ENCODE measurements at places on chromosomes 2 and 18.

- peak; percentile 21 for DNase-seq
Measured at GRCh38 chr18:12597760-12598159, 60.1 kb downstream of the SPIRE1 start.

DNA sequence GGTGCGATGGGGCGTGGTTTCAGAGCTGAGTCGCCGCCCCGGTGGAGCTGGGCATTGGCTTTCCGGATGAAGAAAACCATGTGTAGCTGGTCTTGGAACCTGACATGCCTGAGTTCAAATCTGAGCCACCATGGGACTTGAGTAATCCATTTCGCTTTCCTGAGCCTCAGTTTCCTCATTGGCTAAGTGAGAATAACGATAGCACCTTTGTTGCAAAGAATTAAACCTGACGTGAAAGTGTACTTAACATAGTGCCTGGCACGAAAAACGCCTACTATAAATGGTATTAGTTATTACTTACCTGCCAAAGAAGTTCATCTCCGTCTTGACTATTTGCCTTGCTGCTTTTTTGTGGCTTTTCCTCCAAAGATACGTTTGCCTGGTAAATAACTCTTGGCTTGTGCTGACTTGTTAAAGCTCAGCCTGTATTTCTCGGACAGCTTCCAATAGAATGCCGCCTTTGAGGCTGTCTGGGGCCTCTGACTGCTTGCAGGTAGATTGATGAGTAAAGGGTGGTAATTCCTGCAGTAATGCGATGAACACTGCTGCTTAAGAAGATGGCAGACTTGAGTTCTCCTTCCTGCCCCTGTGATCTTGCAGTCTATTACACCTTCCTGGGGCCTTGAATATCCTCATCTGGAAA lies 1.3 kb downstream of the CDCA7 start:
- no peak for DNase-seq

DNA sequence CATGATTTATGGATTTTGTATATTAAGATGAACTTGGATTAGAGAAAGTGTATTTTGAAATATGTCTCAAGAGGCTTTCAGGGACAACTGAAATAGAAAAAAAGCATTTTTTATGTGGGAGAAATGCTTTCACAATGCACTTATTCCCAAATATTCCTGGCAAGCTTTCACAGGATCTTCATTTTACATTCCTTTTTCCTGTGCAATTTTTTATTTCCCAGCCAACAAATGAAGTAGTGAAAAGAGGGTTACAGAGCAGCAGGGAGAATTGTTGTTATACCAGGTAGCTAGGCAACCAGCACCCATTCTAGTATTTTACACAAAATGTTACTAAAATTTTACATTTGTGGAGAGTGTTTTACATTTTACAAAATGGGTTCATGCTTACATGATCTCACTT lies 167.0 kb upstream of the RPRM start:
- no peak for DNase-seq

- DNase-seq = no peak
Measured at GRCh38 chr2:85367180-85367579, 12.6 kb downstream of the ELMOD3 start.

- DNase-seq = no peak
Measured at GRCh38 chr2:157737656-157738055, 109.0 kb upstream of the ACVR1C start.

DNA sequence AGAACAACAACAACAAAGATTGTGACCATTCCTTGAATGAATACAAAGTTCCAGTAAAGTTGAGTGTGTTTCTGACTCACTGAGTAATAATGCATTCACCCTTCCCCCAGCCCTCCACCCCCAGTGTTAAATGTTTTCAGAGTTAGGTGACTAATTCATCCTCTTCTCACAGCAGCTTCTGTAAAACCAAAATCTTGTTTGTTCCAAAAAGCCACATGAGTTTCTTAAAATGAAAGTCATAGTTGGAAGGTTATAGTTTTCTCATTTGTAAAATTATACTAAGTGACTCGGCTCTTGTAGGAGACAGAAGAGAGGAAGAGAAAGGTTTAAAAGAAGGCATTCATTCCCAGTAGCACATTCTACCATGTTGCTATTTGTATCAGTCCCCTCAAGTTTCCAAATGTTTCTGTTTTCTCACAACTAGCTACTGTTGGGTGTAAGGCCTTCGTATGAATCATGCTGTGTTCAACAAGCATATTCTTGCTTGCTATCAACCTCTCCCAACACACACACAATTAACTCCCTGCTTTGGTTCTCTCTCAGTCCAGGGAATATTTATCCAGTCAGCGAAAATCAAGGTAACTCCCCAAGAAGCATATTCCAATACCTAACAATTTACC lies 75.3 kb downstream of the MBD2 start:
- peak; percentile 25 for DNase-seq

GRCh38 chr2:44715671-44716081 lies 225.8 kb upstream of the SIX3 start:
- no peak for DNase-seq

DNA sequence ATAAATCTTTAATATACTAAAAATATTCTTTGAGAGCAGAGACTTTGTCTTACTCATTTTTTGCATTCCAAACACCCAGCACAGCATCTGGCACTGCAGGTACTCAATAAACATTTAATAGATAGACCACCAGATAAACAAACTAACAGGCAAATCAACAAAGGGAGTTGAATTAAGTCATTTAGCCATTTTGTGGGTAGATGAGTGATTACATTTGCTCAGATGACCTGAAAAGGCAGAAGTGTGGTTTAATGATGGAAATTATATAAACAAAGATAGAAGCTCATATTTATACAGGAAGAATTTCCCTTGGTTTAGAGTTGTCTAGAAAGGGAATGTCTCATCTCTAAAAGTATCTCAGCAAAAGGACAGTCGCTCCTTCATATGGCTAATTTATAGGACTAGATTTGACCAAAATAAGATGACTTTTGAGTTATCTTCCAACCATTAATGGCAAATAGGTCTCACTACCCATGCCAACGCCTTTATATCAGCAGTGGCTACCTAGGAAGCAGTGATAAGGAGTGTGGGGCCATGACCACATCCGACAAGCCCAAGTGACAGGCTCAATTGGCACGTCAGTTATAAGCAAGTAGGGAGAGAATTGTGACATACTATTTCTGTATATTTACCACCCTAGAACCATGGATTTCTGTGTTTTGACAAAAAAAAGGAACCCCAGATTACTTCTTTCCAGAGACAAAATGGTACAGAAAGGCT lies 173.5 kb downstream of the ATAD2B start:
- no peak for DNase-seq

- no peak for DNase-seq
Measured at GRCh38 chr2:233439191-233439590, 84.9 kb downstream of the DGKD start.

- no peak for DNase-seq
Measured at GRCh38 chr2:241273210-241274020, 42.1 kb downstream of the HDLBP start.

- DNase-seq = no peak
Measured at GRCh38 chr2:70807102-70807827, 13.1 kb downstream of the CLEC4F start.

DNA sequence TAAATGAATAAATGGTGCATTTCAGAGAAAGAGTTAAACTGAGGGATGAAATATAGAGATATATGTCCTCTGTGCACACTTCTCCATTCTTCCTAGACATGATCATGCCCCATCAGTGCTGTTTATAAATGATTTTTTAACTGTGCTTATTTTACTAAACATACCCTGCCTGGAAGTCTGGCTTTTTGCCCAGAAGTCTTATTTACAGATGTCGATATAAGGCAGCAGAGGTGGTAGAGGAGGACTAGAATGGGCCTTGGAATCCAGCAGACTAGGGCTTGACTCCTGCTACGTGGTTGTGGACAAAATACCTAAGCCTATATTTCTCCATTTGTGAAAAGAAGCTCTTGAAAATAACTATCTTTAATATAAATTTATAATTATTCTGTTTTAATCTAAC lies 355.5 kb downstream of the RAD51AP2 start:
- no peak for DNase-seq

- no peak for DNase-seq
Measured at GRCh38 chr2:204104811-204105210, 168.2 kb downstream of the ICOS start.
